ENCODE measurements at places on chromosomes 5 and 9.

DNA sequence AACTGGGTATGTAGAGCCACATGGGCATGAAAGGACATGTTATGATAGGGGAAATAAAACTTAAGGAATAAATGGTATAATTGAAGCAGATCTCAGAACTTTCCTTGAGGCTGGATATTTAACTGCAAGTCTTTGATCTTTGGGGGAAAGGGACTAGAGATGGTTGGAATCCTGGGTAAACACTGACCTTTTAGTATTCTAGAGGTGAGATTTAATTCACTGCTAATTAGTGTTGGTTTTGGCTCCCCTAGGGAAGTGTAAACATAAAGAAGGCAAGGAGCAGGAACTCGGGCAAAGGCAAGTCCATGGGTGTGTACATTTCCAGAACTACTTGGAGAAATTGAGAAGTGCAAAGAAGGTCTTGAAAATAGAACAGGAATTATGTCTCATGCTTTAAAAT is 16.6 kb downstream of the NIM1K start:
- DNase-seq, result no peak

DNA sequence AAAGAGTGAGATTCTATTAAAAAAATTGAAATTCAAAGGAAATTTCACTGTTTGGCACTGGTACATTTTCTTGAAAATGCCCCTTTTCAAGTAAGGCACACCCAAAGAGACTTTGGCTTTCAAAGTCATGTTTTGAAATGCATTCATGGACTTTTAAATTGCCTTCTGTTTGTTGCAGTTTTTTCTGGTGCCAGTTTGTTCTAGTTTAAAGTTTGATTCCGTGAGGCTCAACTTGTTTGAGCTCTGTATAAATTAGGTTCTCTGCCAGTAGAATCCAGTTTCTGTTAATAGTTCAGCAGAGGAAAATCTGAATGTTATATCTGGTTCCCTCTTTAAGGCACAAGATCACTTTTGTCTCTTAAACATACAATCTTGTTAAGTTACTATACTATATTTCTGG is 16.4 kb downstream of the ATP6V0E1 start:
- DNase-seq, result no peak

DNA sequence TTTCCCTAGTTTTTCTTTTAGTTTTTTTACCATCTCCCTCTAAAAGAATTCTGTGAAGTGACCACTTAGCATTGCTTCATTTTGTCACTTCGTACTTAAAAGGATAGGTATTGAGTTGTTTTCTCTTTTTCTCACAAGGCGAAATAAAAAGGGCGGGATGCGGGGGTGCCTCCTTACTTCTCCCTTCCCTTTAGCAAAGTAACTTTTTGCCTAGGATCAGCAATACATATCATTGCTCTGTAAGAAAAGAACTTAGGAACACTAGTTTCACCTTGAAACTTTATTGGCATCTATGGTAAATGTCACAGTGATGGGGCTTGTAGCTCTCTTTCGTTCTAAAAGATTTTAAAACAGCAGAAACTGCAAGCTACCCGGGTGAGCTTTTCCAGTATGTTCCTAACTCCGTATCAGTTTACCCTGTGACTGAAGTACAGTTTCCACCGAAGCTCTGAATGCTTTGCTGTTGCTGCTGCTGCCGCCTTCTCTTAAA is 4.1 kb downstream of the PRDM6 start:
- no peak for DNase-seq

GRCh38 chr9:111074395-111074794 is 36.1 kb upstream of the LPAR1 start:
- no peak for DNase-seq

DNA sequence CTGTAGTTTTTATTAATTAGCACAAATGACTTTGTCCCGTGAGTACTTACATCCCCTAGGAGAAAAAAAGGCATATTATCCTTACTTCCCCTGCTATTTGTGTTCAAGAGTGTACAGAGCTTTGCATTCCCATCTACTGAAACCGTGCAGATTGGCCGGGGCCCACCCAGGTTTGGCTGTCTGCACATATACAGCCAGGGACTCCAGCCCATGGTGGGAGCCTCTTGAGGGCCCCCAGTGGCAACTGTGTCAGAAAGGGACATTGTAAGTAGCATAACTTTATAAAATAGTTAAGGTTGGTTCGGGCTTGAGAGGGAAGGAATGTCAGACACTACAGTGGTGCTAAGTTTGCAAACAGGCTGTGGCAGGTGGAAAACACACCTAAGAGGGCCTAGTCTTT is 24.7 kb downstream of the PHF2 start:
- DNase-seq, result no peak

DNA sequence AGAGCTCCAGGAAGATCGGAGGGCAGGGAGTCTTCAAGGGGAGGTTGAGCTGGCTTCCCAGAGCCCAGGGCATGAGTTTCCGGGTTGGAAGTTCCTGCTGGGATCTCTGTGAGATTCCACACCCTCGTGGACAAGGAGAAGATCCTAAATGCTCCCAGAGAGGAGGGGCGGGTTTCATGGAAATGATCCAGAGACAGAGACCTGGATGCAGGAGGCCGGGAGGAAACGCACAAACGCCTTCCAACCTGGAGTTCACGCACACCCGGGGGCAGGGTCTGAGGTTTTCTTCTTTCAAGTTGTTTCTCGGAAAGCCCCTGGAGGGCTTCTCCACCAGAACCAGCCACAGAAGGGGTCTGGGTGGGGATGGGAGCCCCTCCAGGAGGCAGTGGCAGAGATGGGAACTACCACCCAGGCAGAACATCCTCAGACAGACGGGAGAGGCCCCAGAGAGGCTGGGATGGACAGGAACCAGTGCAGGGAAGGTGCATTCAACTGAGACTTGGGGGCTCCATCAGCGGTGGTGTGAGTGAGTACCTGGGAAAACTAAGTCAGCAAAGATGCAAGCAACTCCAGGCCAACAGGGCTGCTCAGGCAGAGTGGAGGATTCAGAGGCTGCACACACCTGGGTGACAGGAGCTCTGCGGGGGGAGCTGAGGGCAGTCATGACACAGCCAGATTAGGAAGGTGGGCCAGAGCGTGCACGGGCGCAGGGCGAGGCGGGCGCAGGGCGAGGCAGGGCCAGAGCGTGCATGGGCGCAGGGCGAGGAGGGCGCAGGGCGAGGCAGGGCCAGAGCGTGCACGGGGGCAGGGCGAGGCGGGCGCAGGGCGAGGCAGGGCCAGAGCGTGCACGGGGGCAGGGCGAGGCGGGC is 52.1 kb upstream of the EXOC3 start:
- no peak for DNase-seq

GRCh38 chr9:16771356-16771755 is 99.1 kb downstream of the BNC2 start:
- peak; percentile 44 for DNase-seq

DNA sequence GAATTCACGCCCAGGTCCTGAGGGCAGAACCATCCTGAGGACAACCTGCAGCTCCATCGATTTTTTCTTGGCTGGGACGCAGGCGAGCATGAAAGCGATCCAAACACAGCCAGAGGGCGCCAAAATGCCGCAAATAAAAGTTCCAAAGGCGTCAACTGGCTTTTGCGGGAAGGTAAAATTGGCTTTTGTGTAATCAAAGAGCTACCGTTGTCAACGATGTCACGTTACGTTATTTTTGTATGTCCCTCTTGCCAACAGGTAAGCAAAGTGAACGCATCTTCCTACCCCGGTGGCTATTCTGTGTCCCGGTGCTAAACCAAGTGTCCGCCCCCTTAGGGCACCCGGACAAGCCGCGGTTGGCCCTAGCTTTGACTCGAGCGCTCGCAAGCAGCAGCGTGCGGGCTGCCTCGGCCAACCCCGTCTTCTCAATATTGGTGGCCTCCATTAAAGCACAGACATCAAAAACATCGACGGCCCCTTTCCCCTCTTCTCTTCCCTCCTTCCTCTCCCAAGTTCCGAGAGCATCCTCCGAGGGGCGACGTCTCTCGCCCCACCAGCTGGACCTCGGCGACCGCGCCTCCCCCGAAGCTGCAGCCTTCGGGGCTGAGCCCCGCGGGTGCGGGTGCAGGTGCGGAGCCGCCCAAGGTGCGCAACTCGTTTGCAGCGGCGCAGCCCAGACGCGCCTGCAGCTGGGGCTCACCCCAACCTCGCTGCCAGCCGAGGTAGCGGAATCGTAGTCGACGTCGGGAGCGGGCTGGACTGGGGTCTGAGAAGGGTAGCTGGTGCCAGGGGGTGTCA is 1.1 kb upstream of the BASP1 start:
- DNase-seq, result peak; percentile 83

GRCh38 chr9:38126730-38127129 is 57.7 kb upstream of the SHB start:
- DNase-seq, result no peak

- peak; percentile 78 for DNase-seq
These were observed 644 bp upstream of the CTNNAL1 start for GRCh38 chr9:109013679-109014607.

DNA sequence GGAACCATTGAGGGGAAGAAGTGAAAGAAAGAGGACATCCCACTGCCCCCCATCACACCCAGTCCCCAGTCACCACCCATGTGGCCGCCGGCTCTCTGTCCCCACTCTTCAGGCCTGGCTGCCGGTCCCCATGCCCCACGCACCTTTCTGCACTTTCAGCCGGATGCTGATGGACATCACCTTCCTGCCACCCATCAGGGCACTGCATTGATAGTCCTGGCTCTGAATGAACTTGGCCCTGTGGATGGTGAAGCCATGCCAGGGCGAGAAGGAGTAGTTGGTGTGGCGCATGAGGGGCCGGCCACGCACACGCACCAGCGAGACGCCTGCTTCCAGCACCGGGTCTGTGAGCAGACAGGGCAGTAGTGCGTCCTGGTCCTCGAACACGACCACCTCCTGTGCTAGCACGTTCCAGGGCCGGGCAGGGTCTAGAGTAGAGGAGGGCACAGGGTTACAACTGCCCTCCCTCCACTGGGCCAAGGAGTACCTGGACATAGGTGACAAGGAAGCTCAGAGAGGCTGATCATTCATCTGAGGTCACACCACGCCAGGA is 6.4 kb downstream of the CSF1R start:
- DNase-seq, result no peak

- no peak for DNase-seq
These were observed 199.4 kb upstream of the NFIL3 start for GRCh38 chr9:91623004-91623403.

GRCh38 chr5:67120032-67120431 is 76.6 kb downstream of the CD180 start:
- no peak for DNase-seq

DNA sequence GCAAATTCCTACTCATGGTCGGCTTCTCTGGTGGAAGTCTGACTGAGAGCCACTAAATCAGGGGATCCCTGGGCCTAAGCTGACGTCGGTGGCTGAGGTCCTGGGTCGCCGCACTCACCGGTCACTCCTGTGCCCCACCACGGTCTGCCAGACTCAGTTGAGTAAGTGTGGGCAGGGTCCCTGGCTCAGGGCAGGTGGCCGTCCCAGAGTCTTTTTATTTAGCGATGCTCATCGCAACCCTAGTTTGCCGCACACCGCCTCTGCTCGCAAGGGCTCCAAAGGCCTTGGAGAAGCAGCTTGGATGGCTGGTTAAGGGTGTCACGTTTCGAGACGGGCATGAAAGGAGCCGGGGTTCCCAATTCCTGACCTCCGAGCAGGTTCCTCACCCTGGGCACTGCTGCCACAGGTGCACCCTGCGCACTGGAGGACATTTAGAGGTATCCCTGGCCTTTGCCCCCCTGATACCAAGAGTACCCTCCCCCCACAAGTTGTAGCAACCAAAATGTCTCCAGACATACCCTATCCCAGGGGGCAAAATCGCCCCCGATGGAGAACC is 59.9 kb downstream of the NSUN2 start:
- DNase-seq, result no peak

- DNase-seq, result no peak
These were observed 186.0 kb downstream of the CEMIP2 start for GRCh38 chr9:71582347-71582746.

GRCh38 chr5:129664336-129664937 is 83.5 kb upstream of the MINAR2 start:
- DNase-seq, result peak; percentile 80

DNA sequence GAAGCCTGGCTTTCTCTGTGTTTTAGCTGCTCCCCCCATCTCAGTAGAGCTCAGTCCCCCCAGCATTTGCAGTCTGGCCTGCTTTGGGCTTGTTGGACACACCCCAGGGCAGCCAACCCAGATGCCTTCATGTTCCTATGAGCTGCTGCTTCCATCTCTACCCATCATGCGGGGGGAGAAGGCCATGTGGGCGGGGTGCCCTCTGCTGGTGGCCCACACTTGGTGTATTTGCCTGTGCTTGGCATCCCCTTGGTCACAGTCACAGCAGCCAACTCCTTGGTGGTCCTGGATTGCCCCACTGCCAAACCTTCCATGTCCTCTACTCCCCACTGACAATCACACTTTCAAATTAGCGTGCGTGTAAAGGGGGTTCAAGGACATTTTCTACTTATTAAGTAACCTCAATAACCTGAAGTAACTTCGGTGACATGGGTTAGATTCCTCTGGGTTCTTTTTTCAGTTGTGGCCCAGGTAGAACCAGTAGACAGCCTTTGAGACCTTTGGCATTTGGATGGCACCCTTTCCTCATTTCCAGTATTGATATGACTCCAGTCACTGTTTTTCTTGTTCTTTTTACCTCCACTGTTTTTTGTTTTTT is 42.8 kb downstream of the SNX30 start:
- peak; percentile 69 for DNase-seq

GRCh38 chr5:169626779-169627178 is 10.3 kb upstream of the DOCK2 start:
- DNase-seq, result peak; percentile 93

DNA sequence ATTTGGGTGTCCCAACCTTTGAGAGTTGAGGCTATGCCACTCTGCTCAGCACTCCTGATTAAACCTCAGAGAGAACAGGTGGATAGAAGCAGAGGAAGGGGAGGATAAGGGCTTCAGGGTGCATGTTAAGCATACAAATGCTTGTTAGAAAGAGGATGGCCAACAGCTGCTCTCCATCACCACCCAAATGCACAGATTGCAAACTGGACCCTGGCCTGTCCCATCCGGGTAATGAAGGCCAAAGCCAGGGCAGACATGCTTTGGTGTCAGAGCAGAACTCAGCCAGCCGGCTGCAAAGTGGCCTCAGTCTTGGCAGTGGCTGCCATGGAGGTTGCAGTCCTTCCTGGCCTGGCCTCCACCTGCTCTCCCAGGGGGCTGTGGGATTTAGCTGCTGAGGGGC is 84.3 kb downstream of the SIL1 start:
- no peak for DNase-seq

DNA sequence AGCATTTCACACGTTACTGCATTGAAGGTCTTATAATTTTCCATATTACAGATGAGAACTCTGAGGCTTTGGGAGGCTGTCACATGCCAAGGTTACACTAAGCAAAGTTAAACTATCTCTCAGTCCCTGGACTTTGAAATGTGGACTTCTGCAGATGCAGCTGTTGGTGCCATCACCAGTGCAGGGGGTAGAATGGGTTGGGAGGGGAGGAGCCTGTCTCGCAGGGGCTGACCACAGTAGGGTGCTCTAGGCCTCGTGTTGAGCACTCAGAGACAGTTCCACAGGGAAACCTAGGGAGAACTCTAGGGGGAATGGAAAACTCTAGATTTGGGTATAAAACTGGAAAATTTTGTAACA is 220.9 kb downstream of the MAPKAP1 start:
- no peak for DNase-seq

DNA sequence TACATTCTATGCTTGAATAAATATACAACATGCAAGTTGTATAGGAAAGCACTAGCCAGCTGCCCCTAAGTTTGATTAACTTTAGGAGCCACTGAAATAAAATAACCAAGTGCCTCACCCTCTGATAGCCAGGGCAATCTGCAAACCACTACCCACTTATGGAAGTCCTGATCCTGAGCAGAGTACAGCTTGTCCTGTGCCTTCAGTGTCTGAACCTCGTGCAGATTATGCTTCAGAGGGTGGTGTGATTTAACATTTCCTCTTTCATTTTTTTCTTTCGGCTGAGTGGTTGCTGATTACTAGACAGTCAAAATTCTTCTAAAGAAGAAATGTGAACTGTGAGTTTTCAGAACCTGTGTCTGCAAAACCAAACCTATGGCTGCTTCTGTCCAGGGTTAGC is 327.7 kb downstream of the PIK3R1 start:
- peak; percentile 36 for DNase-seq

All from cardiac fibroblast (primary cell).